ENCODE measurements at places on chromosomes 4 and X. TPM values are rescaled to one million over a fixed set of nuclear protein-coding genes. Genes with fewer than 3 reads are reported as not detected.

The NHSL2 gene
- 7.3 TPM for total RNA-seq

The GRIA3 gene
- not detected for total RNA-seq

The RS1 gene
- not detected for total RNA-seq

The NDP gene
- total RNA-seq: not detected

The MAGEA10 gene
- total RNA-seq: not detected

The IDUA gene
- total RNA-seq: 58.0 TPM

The AFM gene
- total RNA-seq: not detected

The GAGE12D gene
- total RNA-seq: not detected

The MAGEB2 gene
- total RNA-seq: not detected

The SMIM43 gene
- not detected for total RNA-seq

The NSUN7 gene
- 2.4 TPM for total RNA-seq

The TRIM75 gene
- total RNA-seq: not detected

The CT45A10 gene
- not detected for total RNA-seq

The F8A2 gene
- not detected for total RNA-seq

The CXorf49 gene
- total RNA-seq: not detected

The MCF2 gene
- not detected for total RNA-seq

The DRD5 gene
- total RNA-seq: not detected

The SPANXA1 gene
- total RNA-seq: not detected

The RHOXF1 gene
- total RNA-seq: not detected

The MGAT4D gene
- total RNA-seq: not detected

The SLC25A43 gene
- 10.8 TPM for total RNA-seq

The SMIM31 gene
- total RNA-seq: not detected

The NLRP2B gene
- not detected for total RNA-seq

The CFAP47 gene
- not detected for total RNA-seq

The EMCN gene
- 3.3 TPM for total RNA-seq

The ATP8A1 gene
- total RNA-seq: 2.4 TPM

The KDR gene
- 0.24 TPM for total RNA-seq

The TEX13B gene
- total RNA-seq: not detected

The HTRA3 gene
- 0.37 TPM for total RNA-seq

The ING2 gene
- total RNA-seq: 10.2 TPM

The AFF2 gene
- total RNA-seq: 0.89 TPM

The LRIT3 gene
- total RNA-seq: 0.13 TPM

The APOO gene
- total RNA-seq: 47.4 TPM

The PLA2G12A gene
- total RNA-seq: 38.6 TPM

The PAGE4 gene
- total RNA-seq: not detected

The RAB41 gene
- not detected for total RNA-seq

The FAM47E gene
- 0.55 TPM for total RNA-seq

All from osteocyte (in vitro differentiated cells).